ENCODE measurements at places on chromosomes 5 and 9.

GRCh38 chr5:35066260-35066795 is 18.6 kb upstream of the AGXT2 start:
- DNase-seq = no peak

GRCh38 chr9:26129217-26129616 is 451.0 kb upstream of the TUSC1 start:
- DNase-seq = no peak

- DNase-seq = no peak
Observed at GRCh38 chr5:111673891-111674626, 82.9 kb downstream of the NREP start.

- no peak for DNase-seq
Observed at GRCh38 chr5:171992813-171993212, 13.6 kb downstream of the FBXW11 start.

DNA sequence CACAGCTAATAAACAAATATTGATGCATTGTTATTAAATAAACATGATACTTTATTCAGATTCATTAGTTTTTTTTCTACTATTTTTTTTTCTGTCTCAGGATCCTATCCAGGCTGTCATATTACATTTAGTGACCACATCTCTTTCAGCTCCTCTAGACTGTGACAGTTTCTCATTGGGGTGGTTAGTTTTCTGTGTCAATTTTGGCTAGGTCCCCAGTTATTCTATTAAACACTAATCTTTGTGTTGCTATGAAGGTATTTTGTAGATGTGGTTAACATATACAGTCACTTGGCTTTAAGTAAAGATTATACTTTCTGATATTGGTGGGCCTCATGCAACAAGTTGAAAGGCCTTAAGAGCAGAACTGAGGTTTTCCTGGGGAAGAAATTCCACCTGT is 563.0 kb downstream of the LRRC70 start:
- no peak for DNase-seq

DNA sequence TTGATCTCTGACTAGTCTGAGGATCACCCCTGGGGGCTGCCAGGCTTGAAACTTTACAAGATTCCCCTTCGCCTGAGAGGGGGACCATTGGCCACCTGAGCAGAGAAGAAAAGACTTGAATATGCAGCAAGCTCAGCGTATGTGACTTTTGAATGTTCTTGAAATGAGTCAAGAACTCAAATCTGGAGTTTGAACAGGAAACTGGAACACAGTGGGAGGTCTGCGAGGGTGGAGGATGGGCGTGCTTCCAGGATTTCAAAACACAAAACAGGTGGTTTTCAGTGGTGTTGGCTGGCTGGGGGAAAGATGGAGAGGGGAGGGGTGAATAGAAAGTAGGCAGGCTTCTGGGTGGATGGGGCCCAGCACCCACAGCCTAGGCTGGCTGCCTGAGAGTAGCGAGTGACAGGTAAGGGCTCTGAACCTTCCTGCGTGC is 40.6 kb downstream of the TMEM174 start:
- DNase-seq = no peak

- DNase-seq = no peak
Observed at GRCh38 chr5:87185838-87186237, 81.8 kb upstream of the RASA1 start.

- no peak for DNase-seq
Observed at GRCh38 chr5:23028445-23029021, 175.4 kb upstream of the CDH12 start.

DNA sequence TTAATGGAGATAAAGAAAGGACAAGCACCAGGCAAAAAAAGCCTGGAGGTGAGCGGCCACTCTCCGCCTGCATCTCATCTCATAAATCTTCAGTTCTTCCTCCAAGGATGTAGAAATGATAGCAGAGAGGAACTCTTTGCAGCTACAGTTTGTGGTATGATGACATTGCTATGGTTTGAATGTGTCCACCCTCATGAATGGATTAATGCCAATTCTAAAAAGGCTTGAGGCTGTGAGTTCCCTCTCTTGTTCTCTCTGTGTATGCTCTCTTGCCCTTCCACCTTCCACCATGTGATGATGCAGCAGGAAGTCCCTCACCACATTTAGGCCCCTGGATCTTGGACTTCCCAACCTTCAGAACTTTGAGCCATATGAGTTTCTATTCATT is 126.4 kb downstream of the SPOCK1 start:
- DNase-seq = no peak

GRCh38 chr5:120124961-120125360 is 339.1 kb upstream of the PRR16 start:
- no peak for DNase-seq

DNA sequence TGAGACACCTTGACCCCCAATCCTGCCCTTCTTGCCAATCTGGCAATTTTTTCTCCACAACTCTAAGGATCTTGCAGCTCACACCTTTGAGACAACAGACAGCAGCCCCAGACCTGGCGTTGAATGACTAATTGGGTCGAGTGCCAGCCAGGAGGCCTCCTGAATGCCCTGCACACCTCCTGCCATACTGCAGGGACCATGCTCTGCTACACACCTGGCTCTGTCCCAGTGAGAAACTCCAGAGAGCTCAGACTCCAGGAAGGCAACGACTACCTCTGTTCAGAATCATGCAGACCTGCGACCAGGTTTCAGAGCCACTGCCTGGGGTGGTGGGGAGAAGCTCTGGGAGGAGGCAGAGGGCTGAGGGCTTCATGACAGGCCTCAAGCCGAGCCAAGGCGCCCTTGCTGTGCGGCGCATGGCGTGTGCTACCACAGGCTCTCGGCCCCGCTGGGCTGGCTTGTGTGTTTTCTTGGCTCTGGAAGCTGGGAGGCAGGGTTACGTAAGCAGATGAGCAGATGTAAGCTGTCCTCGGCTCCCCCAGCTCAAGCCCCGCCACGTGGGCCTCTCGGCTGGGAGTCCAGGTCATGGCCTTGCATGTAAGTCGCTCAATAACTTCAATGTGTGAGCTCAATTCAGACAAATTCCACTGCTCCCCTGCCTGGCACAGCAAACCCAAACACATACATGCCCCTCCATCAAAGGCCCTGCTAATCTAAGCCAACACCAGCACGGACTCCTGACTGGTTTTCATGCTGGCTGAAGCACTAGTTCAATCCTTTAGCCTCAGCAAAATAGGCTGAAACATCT is 27.5 kb downstream of the B4GALT1 start:
- DNase-seq = no peak

GRCh38 chr5:75202935-75203334 is 33.7 kb downstream of the ANKRD31 start:
- DNase-seq = no peak

- DNase-seq = no peak
Observed at GRCh38 chr9:4879115-4879558, 86.4 kb downstream of the RCL1 start.

- DNase-seq = no peak
Observed at GRCh38 chr9:121946465-121946864, 146.6 kb downstream of the TTLL11 start.

GRCh38 chr9:78213712-78214111 is 22.2 kb upstream of the CEP78 start:
- DNase-seq = no peak

DNA sequence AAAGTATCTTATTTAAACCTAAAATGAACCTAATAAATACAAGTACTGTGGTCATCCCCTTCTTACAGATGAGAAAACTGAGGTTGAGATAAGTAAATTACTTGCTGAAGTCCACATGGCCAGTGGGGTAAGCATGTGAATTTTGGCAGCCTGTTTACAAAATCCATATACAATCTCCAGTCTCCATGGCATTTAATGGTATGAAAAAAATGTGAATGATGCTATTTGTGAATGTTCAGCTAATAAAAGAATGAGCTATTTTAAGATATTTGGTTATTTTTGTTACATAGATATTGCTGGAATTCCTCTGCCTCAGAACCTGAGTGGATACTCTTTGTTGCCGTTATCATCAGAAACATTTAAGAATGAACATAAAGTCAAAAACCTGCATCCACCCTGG is 19.3 kb upstream of the GPR150 start:
- no peak for DNase-seq

DNA sequence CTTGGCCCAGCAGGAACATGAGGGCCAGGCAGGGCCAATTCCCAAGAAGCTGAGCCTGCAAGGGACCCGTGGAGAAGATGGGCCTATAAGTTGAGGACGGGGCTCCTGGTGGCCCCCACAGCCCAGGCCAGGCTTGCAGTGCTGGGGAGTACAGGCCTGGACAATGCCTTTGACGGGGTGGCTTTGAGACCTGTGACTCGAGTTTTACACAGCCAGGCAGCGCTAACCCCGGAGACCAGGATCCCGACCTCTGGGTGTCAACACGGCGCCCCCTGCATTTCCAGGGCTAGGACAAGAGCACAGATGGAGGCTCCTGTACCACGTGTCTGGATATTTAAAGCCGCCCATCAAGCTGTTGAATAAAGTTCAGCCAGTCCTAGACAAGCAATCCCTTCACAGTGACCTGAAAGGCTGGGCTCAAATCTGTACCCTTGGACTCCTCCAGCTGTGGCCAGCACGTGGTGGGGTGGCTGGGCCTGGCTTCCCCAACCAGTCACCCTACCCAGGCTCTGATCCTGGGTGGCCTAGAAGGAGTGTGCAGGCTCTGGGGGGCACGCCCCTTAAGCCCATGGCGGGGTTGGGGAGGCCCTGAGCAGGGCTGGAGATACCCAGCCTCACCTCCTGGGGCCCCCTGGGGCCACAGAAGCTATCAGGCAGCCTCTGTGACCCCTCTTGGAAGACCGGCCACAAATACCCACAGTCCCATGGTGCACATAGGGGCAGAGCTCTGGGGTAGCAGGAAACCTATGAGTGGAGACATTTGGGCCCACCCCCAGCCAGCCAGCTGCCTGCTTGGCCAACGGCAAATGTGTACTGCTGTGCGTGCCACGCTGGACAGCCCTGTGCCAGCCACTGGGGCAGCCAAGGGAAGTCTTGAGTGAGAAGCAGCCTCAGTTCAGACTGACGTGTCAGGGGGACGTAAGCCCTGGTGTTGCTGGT is 88.7 kb downstream of the NTNG2 start:
- no peak for DNase-seq

DNA sequence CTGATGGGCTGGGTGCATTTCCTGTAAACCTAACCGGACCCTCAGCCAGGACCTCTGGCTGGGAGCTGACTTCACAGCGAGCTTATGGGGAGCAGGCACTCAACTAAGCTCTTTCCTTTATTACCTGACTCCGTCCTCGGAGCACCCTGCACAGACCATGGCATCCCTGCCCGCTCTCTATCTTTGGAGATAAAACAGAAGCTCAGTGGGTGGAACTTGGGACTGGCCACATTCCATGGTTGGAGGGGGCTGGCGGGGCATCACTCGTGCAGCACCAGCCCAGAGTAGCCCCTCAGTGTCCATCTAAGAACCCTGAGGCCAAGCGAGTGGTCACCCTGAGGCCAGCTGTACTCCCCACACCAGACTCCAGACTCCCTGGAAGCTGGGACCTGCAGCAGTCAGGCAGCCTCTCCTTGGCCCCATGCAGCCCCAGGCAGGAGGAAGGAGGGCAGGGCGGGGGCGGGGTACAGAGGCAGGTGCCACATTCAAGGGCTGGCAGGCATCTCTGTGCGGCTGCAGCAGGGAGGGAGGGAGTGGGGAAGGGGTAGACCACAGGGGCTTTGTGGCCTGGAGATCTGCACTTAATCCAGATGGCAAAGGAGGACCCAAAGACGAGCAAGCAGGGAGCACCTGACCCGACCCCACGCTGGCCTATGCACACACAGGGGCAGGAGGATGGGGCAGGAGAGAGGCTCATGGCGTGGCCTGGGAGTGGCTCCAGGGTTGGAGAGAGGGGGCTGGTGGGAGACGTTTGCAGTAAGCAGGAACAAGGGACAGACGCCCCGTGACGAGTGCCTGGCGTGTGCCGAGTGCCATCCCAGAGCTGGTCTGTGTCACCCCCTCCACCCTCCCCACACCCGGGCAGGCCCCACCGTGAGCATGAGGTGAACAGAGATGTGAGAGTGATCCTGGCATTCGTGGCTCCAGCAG is 26.1 kb downstream of the GLT6D1 start:
- no peak for DNase-seq

- no peak for DNase-seq
Observed at GRCh38 chr5:106303911-106304310, 1366.8 kb downstream of the EFNA5 start.

- DNase-seq = no peak
Observed at GRCh38 chr5:168106008-168106761, 185.3 kb upstream of the WWC1 start.

DNA sequence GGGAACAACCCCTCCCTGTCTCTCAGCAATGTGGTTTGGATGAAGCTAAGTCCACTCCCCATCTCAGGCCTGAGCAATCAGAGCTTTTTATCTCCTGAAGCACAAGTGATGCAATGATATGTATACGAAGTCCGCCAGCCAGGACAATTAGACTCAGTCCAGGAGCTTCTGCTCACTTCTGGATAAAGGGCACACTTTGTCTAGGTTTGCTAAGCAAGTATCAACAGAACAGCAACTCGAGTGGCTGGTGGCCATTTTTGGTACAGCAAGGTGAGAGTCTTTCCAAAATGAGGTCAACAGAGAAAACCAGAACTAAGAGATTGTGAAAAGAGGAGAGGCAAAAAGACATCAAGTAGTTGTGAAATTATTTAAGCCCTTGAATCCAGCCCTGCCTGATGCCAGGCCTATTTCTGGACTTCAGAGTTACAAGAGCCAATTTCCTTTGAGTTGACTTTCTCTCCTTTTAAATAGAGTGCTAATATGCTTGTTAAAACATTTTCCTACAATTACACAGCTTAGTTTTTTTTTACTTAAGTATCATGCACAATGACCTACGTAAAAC is 8.2 kb downstream of the NDUFA8 start:
- no peak for DNase-seq
